ENCODE measurements at places on chromosomes 7 and 10.

- peak; percentile 44 for DNase-seq
These were observed 28.6 kb downstream of the PDSS1 start for GRCh38 chr10:26725837-26726727.

DNA sequence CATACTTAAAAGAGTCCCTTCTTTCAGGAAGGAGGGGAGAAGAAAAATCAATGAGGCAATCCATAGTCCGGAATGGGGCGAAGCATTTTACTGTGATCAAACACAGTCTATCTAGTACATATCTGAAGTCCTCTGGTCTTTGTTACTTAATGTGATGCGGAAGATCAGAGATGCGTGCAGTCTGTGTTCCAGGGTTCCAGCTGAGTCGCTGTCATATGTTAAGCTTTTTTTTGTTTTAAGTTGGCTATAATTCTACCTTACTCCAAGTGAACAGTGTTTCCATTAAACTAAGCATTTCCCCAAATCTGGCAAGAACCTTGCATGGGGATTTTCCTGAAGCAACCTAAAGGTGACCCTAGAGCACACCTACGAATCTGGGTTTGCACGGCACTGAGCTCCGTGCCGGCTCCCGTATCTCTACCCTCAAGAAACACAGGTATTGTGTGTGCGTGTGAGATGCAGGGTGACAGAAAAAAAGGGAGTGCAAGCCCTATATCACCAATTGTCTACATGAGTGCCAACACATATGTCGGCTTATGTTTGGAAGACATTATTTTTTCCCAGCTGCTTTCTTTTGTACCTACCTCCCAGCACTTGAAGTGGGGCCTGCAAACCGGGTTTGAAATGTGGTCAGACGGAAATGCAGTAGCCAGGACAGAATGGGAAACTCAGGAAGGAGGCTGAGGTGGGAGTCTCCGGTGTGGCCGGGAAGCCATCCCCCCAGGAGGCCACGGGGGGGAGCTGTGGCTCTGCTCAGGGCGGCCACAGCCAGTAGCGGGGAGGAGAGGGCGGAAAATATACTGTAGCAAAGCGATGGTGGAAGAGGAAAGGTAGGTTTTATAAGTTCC is 435.8 kb upstream of the MGMT start:
- DNase-seq: peak; percentile 63

GRCh38 chr7:158585721-158586498 is 1.7 kb downstream of the PTPRN2 start:
- DNase-seq: no peak

GRCh38 chr10:7955446-7955845 is 99.0 kb upstream of the GATA3 start:
- DNase-seq: no peak

DNA sequence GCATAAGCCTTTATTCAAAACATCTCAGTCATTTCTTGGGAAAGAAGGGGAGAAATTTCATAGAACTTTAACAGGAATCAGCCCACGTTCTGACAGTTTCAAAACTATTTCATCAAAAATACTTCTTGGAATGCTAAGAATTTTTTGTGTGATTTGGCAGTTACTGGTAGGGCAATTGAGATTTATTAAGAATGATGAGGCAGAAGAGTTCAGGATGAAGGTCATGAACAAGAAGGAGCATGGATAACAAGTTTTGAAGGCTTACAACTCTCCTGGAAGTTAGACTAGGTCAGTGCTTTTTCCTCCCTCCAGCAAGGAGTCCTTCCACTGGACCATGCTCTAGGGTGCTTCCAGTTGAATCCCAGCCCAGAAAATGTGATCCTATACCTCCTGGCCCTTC is 569.9 kb downstream of the ANKRD7 start:
- DNase-seq: no peak

DNA sequence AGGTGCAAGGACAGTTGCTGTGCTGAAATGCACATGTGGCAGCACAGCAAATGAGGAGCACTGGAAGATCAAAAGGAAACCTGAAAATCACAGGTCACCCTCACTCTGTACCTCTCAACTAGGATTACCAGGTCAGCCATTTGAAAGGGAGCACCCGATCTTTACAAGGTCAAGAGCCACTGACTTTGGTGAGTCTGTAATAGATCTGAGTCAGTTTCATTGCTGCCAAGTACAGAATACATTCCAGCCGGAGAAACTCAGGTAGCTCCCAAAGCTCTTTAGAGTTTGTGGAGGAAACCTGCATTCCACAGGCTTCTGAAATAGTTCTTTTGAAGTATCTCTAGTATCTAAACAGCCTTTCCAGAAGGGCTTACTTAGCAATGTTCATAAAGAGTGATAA is 217.5 kb downstream of the SNX13 start:
- no peak for DNase-seq

- no peak for DNase-seq
These were observed 105.9 kb downstream of the GPR26 start for GRCh38 chr10:123771877-123772644.

DNA sequence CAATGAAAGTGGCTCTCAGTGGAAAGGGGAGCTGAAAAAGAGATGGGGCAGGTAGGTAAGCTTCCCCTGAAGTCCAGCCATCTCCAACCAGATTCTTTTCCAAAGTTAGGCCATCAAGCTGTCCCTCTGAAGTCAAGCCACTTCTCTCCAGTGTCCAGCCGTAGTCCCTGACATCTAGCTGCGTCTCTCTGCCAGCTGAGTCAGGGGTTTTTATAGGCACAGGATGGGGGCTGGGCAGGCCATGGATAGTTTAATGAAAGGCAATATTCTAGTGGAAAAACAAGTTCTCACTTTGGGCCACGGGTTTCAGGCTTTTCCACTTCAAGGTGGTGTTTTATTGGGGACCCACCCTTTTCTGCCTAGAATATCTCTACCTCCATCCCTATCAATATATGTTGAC is 36.8 kb downstream of the AVL9 start:
- no peak for DNase-seq

Measured in activated CD4-positive, alpha-beta T cell treated with anti-CD3 and anti-CD28 coated beads, Interleukin-2, amount 10 ng/mL, durations not matched to agents 7 days and 5 days (primary cell).